ENCODE measurements at places on chromosomes 1 and 21.

GRCh38 chr1:64744492-64745180 is at the start of gene RAVER2:
RAVER2 (plus strand) TSS chr1:64745075; CDS start chr1:64745173, 98 bp downstream.
- peak; percentile 69 for DNase-seq

DNA sequence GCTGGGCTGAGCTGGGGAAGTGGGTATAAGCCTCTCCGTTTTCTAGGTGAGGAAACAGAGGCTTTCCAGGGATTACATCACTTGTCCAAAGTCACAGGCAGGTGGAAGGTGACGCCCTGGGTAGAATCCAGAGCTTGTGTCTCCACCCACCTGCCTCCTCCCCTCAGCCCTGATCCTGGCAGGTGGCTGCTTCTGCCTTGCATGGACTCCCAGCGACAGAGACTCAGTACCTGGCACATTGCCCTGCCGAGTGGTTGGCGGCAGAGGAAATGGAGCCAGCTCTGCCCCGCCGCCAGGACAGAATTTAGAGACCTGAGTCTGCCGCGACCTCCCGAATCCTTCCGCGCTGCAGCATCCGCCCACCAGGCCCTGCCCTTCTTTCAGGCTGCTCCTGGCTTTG is 2.1 kb downstream of the PLA2G2E start:
- DNase-seq, result no peak

- DNase-seq, result no peak
Observed at GRCh38 chr1:12384836-12385456, 155.1 kb downstream of the VPS13D start.

DNA sequence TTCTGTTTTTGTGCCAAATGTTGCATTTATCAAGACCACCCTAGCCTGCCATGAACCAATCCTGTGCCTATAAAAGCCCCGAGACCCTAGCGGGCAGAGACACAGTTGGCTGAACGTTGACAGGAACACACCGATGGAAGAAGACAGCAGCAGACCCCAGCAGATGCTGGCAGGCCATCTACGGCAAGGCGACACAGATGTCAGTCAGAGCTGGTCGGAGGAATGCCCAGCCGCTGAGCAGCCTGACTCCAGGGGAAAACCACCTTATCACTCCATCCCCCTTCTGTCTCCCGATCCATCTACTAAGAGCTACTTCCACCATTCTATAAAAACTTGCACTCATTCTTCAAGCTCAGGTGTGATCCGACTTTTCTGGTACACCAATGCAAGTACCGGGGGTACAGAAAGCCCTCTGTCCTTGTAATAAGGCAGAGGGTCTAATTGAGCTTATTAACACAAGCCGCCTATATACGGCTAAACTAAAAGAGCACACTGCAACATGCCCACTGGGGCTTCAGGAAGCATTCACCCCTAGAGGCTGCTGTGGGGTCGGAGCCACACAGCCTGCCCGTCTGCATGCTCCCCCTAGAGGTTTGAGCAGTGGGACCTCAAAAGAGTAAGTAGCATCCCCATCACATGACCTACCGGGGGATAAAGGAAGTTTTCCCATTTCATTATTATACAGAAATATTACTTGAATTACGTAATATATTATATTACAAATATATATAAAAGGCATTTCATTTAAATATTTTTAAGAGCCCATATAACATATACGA is 1156.3 kb upstream of the B3GALT2 start:
- no peak for DNase-seq

- DNase-seq, result no peak
Observed at GRCh38 chr1:42618866-42619265, 39.4 kb upstream of the PPIH start.

GRCh38 chr1:22676916-22677583 is 24.0 kb downstream of the C1QB start:
- DNase-seq, result no peak

DNA sequence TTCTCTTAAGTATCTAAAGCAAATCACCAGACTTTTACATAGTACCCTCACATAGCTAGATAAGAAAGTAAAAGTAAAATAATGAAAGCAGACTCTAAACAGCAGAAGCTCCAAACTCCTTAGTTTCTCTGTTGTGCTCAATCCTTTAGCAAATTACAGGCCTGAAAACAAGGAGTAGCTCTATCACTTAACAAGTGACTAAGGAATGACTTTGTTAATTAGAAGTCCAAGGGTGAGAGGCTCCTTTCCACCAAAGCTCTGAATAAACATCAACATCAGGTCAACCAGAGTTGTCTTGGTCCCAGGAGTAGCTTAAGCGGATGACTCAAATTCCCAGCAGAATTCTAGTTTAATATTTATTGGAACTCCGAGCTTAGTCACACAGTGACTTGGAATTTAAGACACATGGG is 5.9 kb downstream of the NRIP1 start:
- no peak for DNase-seq

All from GM13977 (cell line).